NCI-H510A treated with DMSO at 0.1 percent for 48 hours (cell line): ENCODE measurements at places on chromosomes 6 and 20.

DNA sequence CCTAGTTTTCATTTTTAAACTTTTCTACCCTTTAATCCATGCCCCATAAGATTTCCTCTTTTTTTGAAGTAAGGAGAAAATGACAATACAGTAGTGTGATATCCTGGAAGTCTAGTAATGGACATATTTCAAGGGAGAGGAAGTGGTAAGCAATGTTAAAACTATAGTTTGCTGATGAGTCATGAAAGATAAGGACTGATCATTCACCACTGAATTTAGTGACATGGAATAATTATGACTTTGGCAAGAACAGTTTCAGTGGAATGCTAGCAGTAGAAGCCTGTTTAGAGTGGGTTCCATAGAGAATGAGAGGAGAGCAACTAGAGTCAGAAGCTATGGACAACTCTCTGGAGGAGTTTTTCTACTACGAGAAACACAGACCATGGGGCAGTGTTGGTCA, 24.9 kb upstream of the SLC2A12 start:
- no peak for DNase-seq

GRCh38 chr6:37324131-37325033, 29.4 kb upstream of the RNF8 start:
- no peak for DNase-seq

- no peak for DNase-seq
Measured at GRCh38 chr6:151149793-151150192, 90.0 kb upstream of the AKAP12 start.

GRCh38 chr6:93496548-93496947, 77.2 kb upstream of the EPHA7 start:
- DNase-seq: no peak
